ENCODE measurements at places on chromosomes 7 and 10.

DNA sequence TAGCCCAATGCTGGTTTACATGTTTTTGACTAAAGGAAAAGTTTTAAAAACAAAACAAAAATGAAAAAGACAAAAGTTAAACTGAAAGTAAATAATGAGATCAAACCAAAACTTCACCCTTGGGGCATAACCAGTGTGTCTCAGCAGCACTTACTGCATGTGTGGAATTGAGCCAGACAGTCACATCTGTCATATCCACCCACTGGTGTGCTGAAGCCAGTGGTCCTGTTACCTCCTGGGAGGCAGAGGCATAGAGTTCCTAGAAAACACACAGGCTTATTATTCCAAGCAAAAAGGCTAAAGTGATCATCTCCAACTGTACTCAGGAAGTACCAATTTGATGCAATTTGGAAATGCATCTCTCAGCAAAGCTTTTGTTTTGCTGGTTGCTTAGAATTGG, 40.4 kb downstream of the ASAH2 start:
- DNase-seq: no peak

DNA sequence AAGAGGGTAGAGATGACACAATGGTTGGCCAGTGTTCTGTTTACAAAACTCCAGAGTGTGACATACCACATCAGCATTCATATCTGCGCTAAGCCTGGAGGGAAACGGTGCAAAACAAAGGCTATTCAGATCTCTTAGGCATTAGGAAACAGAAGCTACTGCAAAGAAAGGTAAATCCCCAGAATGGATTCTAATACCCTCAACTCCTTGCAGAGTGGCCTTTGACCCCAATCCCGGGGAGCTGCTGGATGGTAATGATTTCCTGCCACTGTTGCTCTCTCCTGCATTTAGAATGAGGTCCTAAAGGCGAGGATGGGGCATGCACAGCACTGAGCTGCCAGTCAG, 65.2 kb downstream of the AOAH start:
- no peak for DNase-seq

- DNase-seq: no peak
Measured at GRCh38 chr7:26153823-26154783, 2.1 kb downstream of the NFE2L3 start.

DNA sequence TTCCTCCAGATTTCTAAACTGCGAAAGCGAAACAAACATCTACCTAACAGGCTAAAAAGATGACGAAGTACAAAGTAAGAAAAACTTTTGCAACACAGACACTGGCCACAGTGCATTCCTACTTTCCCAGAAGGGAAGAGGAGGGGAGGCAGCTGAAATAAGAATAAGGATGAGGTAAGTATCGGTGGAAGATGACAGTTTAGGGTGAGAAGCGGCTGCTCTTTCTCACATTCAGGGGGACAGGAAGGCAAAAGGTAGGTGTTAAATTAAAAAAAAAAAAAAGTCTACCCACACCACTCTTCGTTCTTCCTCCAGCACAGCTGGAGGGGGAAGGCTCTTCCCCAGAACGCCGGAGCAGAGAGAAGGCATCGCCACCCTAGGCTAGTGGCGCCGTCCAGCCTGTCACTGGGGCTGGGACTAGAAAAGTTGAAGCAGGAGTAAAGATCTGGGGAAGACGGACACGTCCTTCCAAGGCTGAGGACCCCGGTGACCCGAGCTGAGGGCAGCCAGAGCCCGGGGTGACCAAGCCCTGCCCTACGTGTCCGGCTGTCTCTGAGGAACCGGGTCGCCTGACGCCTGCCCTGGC, 846 bp downstream of the DNAJC1 start:
- DNase-seq: peak; percentile 12

- DNase-seq: no peak
Measured at GRCh38 chr7:141157138-141157765, 83.4 kb downstream of the TMEM178B start.

DNA sequence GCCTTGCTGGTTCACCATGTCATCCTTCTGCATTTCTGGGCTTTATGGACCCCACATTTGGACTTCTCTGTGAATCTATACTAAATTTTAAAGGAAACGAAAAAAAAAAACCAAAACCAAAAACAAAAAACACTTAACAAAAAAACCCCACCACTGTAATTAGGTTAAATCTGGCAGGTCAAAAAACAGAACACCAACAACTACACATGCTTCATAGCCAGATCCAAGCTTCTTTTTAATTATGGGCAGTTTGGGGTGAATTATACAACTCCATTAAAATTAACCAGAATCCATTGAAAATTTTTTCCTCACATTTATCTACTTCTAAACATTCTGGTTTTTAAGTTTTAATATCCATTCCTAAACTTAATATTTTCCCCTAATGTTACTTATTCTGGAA, 58.4 kb downstream of the CDK6 start:
- DNase-seq: no peak

GRCh38 chr10:31099664-31100063, 68.0 kb upstream of the ZNF438 start:
- peak; percentile 45 for DNase-seq

- DNase-seq: no peak
Measured at GRCh38 chr7:134474828-134475227, 15.9 kb upstream of the AKR1B1 start.

DNA sequence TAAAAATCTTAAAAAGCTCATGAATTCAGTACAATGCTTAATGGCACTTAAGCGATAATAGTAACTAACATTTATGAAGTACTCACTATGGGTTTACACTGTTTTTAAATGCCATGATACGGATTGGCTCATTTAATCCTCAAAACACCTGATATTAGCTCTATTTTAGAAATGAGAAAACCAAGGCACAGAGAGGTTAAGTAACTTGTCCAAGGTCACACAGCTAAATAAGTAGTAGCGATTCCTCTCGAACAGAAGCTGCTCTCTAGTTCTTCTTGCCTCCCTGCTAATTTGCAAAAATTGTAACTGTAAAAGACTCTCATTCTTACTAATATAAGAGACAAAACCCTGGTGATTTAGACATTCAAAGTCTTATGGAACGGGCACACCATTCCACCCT, 110.7 kb upstream of the RHEB start:
- DNase-seq: no peak
